Activated CD4-positive, CD25-positive, alpha-beta regulatory T cell treated with anti-CD3 and anti-CD28 coated beads, Interleukin-2, amount 50 U/mL, for 16 hours (primary cell): ENCODE measurements at places on chromosomes 12 and 14.
A peak's percentile ranks its signal among the peaks of the same experiment; 100 is the strongest.

DNA sequence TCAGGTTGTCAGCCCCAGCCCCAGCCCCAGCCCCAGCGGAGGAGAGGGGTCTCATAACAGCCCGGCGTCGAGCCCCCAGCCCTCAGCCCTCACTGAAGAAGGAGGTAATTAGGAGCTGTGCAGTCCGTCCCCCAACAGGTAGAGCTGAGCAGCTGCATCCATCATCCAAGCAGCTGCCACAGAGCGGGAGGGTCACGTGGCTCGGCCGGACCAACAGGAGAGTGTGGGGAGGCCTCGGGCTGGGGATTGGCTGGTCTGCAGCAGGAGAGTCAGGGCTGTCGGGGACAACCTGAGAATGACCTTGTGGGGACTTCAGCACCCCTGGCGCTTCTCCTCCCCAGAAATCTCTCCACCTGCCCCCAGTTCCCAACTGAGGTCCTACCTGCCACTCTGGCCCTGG is 29.6 kb downstream of the SMUG1 start:
- no peak for DNase-seq

DNA sequence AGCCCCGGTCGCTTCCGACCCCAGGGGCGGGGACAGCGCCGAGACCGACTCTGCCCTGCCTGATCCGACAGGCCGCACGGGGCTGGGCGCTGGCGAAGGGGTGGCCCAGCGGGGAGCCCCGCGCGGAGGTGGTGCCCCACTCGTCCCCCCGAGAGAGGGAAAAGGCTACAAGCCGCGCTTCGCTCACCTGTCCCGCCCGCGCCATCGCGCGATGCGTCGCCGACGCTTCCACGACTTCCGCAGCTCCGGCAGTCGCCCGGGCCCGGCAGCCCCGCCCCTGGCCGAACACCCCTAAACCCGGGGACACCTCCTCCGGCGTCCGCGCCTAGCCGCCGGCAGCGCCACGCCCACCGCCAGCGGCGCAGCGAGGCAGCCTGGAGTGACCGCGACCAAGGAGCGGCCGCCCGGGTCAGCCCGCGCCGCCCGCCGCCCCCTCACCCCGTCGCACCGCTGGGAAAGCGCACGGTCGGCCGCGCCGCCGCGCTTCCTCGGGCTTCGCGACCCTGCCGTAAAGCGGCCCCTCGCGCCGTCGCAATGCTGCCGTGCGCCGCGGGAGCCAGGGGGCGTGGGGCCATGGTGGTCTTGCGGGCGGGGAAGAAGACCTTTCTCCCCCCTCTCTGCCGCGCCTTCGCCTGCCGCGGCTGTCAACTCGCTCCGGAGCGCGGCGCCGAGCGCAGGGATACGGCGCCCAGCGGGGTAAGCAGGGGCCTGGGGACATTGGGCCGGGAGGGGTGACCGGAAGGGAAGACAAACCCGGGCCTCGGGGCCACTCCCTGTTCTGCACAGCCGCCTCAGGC is at the start of the genes BAG5 and COA8:
BAG5 (minus strand) TSS at position 229 of the 797 bp plus-strand sequence. CDS start 1,493 bp downstream, outside the sequence.
COA8 (plus strand) TSS at position 532 of the 797 bp plus-strand sequence; CDS start at position 574, 42 bp downstream.
- DNase-seq = peak; percentile 73

GRCh38 chr14:65613131-65613650 is 200.7 kb downstream of the FUT8 start:
- no peak for DNase-seq

- no peak for DNase-seq
These were observed 219.1 kb downstream of the PHLDA1 start for GRCh38 chr12:75812271-75813018.

- no peak for DNase-seq
These were observed 486.2 kb downstream of the RAD51B start for GRCh38 chr14:68305738-68306137.

DNA sequence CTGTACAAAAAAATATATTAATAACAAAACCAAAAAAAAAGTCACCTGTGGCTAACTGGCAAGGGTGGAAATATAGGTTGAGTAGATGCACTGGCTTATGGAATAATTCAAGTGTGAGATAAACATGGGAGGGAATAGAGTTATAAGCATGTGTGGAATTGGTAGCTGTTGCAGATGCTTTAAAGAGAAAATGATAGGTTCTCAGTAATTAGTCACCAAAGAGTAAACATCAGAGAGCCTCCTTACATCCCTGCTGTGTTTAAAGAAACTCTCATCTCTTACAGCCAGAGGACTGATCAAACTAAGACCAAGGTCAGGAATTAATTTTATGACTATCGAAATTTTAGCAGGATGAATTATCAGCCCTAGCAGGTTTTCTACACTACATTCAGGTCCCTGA is 70.5 kb downstream of the EGLN3 start:
- no peak for DNase-seq

DNA sequence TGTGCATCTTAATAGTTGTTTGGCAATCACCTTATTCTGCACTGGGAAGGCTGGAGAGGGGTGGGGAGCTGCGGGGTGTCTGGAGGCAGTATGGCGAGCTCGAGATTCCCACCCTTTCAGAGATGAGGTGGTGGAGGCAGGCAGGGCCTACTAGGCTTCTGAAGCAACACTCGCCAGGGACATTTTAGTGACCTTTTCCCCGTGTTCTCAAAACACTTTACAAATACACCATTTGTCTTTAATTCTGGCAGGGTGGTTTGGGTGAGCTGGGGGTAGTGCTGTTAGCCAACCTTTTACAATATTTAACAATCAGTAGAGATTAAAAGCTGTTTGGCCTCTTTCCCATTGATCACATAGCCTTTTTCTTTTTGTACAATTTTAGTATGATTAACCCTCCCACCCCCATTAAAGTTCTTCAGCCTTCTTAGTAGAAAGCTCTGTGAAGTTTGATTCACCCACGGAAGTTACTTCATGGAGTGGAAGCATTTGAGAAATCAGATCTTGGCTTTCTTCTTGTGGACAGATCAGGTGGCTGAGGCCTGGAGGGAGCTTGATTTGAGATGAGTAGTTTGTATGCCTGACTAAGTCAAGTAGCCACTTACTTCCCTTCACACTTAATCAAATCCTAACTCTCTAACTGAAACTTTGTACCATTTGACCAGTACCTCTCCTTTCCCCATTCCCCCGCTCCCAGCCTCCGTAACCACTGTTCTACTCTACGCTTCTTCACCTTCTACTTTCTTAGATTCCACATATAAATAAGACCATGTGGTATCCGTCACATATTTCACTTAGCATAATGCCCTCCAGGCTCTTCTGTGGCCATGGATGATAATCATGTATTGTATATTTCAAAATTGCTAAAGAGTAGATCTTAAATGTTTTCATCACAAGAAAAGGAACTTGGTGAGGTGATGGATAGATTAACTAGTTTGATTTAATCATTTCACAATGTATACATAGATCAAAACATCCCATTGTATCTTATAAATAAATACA is 41.0 kb downstream of the TRAF3 start:
- no peak for DNase-seq

DNA sequence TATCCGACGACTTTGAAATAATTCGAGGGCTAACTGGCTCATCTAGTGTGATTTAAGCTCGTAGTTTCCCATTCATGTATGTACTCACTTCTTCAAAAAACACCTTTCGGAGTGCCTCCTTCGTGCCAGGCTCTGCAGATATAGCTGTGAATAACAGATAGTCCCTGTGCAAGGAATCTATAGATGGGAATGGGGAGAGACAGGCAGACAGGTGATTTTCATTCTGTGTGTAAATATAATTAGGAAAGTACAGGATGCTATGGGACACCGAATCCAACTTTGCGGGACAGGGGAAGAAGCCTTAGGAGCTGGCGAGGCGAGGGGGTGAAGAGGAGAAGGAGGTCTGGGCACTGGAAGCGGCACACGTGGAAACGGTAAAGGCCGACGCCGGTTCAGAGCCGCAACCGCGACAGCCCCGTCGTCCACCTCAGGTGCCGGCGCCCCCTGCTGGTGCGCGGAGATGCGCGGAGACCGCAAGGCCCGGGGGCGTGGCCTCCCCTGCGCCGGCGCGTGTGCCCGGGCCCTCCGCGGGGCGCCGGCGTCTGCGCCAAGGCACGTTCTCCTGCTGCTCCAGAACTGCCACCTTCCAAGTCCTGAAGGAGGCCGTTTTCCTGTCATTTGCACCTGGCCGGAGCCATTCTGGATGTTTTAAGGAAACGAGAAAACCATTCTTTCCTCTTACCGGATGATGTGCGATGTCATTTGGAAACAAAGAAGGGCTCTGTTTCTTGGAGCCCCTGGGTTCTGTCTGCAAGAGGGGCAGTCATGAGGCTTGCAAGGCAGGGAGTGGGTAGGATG is 18.0 kb upstream of the CACNA1C start:
- DNase-seq = peak; percentile 71
